ENCODE measurements at places on chromosomes 11 and 22.

DNA sequence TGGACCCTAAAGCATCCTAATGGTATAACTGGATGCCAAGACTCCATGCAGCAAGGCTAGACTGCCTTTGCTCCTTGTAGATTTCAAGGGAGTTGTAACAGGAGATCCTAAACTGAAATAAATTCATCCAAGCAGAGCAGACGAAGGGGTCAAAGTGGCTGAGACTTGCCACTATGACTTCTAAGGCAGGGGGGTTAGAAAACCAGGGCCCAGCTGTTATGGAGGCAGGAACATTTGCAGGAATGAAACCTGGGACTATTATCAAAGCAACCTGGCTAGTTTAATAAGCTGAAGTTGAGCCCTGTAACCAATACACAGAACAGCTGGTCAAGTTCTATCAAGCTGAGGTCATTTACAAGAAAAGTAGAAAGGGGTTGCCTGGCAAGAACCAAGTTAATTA, 122.2 kb upstream of the TRPC6 start:
- no peak for DNase-seq

GRCh38 chr11:3830730-3831129, 10.0 kb downstream of the RHOG start:
- no peak for DNase-seq

GRCh38 chr22:34914846-34915245, 151.1 kb upstream of the ISX start:
- no peak for DNase-seq

- no peak for DNase-seq
Measured at GRCh38 chr11:11436715-11437313, 83.8 kb upstream of the CSNK2A3 start.

DNA sequence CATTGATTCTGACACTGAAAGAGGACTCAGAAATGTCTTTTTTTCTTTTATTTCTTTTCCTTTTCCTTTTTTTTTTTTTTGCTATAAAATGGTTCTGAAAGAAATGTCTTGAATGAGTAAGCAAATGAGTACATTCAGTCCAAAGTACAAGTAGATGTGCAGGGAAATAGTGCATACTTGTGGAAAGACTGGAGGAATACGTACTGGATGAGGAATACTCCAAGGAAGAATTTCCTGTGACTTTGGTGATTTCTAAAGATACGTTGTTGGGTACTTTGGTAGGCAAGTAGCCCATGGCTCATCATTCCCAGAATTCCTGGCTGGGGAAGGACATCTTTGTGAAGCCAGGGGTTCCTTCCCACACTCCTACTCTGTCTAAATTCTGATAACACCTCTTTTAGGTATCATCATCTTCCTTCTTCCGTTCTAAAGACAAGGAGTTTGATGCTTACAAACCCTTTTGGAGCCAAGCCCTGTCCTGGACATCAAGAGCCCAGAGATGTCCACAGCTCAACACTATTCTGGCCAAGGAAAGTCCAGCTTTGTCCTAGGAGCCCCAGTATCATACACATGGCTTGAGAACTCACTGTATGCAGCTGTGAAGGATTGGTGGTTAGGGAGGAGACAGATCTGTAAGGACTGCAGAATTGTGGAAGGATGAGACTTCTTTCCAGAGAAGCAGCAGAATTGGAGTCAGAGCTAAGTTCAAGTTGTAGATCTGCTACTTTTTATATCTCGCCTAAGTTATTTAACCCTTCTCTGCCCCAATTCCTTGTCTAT, 4.8 kb upstream of the NUP98 start:
- DNase-seq: no peak

DNA sequence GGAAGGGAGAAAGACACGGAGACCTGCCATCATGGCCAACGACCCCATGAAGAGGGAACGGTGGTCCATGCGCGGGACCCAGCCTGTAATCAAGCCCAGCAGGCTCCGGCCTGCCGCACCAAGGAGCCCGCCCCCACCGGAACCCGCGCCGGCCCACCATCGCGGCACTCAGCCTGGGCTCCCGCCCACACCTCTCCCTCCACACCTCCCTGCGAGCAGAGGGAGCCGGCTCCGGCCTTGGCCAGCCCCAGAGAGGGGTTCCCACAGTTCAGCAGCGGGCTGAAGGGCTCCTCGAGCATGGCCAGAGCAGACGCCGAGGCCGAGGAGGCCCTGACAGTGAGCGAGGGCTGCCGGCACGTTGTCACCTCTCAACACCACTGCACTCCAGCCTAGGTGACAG, 1302.8 kb upstream of the CNTN5 start:
- DNase-seq: no peak

- DNase-seq: no peak
Measured at GRCh38 chr11:114132944-114133394, 73.5 kb downstream of the ZBTB16 start.

DNA sequence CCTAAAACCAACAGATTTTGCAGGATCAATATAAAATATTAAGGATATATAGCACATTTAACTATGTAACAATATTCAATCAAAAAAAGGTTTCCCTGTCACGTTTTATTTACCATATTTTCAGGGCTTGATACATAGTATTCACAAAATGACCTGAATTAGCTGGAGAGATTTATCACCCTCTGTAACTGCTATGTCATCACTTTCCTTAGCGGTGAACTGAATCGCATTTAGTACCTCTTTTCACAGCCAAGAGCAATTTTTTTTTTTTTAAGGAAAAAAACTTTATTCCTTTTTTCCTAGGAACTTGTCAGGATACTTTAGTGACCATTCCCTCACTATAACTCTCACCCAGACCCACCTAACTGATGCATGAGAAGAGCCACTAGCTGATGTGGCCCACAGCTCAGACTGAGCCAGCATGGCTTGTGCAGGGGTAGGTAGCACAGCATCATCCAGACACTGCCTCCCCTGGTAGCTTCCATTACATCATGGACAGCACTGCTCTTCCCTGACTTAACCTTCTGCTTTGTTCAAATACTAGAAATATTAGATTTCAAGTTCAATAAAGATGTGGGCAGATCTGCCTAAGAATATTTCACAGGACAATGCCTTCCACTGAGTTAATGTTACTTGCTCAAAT, 17.0 kb upstream of the GPR83 start:
- DNase-seq: no peak

DNA sequence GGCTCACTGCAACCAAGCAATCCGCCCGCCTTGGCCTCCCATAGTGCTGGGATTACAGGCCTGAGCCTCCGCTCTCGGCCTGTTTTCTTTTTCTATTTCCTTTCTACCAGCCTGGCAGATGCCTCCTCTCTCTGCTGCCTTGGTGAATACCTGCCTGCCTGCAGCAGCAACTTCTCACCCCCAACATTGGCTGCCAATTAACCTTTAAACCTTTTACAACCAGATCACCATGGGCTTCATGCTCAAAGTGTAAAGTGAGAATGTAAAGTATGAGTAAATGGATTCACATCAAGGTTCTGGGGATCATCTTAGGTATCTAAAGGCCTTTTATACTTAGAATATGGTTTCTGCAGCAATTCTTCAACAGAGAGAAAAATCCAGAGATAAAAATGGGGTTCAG, 13.0 kb upstream of the FCHSD2 start:
- DNase-seq: no peak

DNA sequence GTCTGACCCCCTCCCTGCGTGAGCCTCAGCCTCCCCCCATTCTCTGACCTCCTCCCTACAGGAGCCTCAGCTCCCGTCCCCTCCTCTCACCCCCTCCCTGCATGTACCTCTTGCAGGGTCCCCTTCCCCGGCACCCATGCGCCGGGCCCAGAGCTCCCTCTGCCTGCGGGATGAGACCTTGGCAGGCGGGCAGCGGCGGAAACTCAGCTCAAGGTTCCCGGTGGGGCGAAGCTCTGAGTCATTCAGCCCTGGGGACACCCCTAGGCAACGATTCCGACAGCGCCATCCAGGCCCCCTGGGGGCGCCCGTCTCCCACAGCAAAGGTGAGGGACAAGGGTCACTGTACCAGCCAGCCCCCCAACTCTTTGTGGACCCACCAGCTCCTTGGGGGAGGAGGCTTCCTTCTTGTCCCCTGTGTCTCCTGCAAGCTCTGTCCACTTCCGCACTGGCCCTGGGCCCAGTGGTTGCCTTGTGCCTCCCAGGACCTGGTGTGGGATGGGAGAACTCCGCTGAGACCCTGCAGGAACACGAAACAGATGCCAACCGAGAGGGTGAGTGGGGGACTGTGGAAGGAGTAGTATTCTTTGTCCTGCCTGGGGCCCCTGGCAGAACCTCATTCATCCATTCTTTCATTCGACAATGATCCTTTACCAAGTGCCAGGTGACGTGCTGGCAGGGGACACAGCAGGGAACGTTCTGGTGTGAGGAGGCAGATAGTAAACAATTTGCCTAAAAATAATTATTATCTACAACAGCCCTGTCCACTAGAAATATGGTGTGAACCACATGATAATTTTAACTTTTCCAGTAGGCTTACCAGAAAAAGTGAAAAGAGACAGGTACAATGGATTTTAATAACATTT, 3.7 kb upstream of the RPS6KA4 start:
- DNase-seq: peak; percentile 74

DNA sequence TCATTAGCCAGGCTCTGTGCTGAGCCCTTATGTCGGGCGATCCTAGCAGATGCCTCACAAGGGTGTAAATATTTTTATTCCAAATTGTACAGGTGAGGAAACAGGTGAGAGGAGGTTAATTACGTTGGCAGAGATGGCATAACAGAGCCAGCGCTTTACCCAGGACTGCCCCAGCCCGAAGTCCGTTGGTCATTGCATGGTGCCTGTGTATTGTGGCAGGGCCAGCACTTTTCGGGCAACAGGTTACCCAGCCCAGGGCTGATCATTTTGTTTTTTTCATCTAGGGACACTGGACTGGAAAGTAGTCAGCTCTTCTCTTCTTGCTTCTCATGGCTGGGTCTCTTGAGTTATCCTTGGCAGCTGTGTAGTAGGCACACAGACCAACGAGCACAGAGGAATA, 202.2 kb upstream of the NAV2 start:
- DNase-seq: no peak

DNA sequence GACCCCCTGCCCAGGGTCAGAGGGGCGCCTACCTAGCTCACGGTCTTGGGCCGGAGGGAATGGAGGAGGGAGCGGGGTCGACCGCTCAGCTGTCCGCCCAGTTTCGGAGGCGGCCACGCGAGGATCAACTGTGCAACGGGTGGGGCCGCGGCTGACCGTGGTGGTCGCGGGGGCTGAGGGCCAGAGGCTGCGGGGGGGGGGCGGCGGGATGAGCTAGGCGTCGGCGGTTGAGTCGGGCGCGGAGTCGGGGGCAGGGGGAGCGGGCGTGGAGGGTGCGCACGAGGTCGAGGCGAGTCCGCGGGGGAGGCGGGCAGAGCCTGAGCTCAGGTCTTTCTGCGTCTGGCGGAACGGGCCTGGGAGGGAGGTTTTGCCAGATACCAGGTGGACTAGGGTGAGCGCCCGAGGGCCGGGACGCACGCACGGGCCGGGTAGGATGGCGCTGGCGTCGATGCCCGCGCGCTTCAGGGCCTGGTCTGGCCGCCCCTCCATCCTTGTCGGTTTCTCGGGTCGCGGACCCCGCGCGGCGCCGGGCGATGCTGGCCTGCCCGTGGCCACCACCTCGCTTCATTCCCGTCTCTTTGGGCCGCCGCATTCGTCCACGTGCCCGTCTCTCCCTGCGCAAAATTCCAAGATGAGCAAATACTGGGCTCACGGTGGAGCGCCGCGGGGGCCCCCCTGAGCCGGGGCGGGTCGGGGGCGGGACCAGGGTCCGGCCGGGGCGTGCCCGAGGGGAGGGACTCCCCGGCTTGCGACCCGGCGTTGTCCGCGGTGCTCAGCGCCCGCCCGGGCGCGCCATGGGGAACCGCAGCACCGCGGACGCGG, at the start of gene DRD4:
Gene DRD4 (plus strand): TSS at position 759 of the 822 bp plus-strand sequence. CDS start 36 bp downstream, at position 795.
- no peak for DNase-seq

DNA sequence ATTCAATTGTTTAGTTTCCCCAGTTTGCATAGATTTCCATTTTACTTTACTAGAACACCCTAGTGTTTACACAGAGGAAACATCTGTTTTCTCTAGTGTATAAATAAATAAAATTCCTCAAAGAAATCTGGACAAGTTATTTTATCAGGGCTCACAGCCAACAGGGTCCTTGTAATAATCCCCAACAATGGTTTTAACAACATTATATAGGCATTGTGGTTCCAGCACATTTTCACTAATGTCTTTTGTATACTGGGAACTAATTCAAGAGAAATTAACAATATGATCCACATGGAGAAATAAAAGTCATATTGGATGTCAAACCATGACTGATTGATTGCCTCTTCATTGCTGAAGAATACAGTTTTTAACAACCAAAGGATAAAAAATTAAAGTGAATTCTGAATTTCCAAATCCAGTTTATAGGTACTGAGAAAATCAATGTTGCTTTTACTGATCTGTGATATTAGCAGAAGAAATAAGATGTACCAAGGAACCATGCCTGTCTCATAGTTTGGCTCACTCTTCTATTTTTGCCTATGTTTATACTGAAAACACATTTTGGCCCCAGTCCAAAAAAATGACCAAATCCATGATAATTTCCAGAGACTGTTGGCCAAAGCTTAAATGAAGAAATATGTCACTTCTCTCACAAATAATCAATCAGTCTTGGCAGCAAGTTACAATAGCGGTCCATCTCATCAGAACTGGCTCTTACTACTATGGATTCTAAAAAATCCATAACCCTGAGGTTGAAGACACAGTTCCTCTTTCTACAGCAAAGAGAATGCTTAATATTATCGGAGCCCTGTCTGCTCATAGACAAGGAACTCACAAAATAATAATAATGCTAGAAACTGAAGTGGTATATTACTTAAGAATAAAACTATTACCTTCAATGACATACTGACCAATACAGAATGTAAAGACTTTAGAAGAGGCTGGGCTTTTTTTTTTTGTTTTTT, 1.4 kb upstream of the MS4A13 start:
- no peak for DNase-seq

DNA sequence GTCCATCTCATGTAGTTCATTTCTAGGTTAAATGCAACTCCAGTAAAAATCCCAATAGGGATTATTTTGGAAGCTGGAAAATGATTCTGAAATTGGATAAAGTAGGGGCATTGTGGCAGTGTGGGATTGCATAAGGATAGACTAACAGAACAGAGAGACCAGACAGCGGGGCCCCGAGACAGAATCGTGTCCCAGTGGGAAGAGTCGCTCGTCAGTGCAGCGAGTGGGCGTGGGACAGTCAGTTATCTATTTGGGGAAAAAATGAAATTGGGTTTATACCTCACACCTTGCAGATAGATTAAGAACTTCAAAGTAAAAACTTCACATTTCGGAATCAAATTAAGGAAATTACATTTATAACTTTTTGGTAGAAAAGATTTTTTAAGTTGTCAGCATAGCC, 10.6 kb downstream of the SART1 start:
- DNase-seq: no peak

DNA sequence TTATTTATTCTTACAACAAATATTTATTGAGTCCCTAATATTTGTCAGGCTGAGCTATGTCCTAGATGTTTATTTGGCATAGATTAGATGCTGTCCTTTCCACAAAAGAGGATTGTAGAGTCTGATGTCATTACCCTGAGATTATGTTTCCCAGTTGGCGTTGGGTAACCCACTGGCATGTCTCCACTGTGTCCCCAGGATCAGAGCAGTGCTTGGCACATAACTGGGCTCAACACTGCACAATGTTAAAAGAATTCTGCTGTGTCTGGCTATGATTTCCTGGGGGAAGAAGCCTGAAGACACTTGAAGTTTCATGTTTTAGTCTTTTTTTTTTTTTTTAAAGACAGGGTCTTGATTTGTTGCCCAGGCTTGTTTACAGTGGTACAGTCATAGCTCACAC, 4.0 kb downstream of the RCN1 start:
- DNase-seq: no peak

- no peak for DNase-seq
Measured at GRCh38 chr22:20203142-20203551, 52.3 kb upstream of the CCDC188 start.

GRCh38 chr22:39253435-39254070, 8.8 kb upstream of the PDGFB start:
- peak; percentile 56 for DNase-seq
